ENCODE measurements at places on chromosomes 4 and X. TPM values are rescaled to one million over a fixed set of nuclear protein-coding genes. Genes with fewer than 3 reads are reported as not detected.

CRLF2 gene
- not detected for total RNA-seq

PDGFC gene
- total RNA-seq = 82.5 TPM

SSX2B gene
- not detected for total RNA-seq

LANCL3 gene
- 0.13 TPM for total RNA-seq

PABPC1L2B gene
- 0.17 TPM for total RNA-seq

RASGEF1B gene
- total RNA-seq = 13.6 TPM

STARD8 gene
- total RNA-seq = 1.8 TPM

LDB2 gene
- 0.46 TPM for total RNA-seq

VCX3A gene
- total RNA-seq = not detected

GIMD1 gene
- not detected for total RNA-seq

FGF16 gene
- not detected for total RNA-seq

TMEM150C gene
- total RNA-seq = 5.3 TPM

CFI gene
- 4.2 TPM for total RNA-seq

DNAAF6 gene
- total RNA-seq = not detected

All from kidney epithelial cell (primary cell).